Pons (tissue), 1 donor: ENCODE measurements at places on chromosomes 11 and 22.

DNA sequence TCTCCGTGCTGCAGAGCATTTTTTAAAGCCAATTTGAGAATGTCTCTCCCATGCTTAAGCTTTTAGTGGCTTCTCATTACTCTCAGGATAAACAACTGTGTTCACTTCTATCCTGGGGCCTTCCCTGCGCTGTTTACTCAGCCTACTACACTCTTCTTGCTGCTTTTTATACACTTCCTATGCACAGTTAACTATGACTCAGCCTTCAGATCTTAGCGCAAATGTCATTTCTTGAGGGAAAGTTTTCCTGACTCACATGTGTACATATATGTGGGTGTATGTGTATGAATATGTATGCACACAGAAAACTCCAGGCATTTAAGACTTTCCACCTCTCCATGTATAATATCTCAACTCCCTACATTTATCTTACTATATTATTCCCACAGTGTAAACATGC is 9.8 kb downstream of the THAP12 start:
- DNase-seq, result no peak

DNA sequence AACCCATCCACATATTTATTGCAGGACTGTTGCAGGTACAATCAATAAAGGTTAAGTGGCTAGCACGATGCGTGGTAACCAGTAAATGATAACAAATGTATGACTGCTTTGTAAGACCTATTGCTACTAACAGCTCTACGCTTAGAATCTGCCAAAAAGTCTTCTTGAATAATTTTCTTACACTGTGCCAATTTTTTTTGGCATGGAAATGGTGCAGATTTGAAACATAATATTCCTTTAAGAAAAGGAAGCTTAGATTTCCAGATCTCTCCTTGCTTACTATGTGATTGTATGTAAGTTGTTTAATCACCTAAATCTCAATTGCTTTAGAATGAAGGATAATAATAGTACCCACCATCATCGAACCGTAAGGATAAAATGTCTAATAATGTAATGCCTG is 192.0 kb downstream of the LRRC4C start:
- no peak for DNase-seq

- DNase-seq, result no peak
These were observed 687.2 kb downstream of the TBC1D22A start for GRCh38 chr22:47449508-47450270.

- DNase-seq, result no peak
These were observed 428.5 kb downstream of the METTL15 start for GRCh38 chr11:28536504-28537267.

DNA sequence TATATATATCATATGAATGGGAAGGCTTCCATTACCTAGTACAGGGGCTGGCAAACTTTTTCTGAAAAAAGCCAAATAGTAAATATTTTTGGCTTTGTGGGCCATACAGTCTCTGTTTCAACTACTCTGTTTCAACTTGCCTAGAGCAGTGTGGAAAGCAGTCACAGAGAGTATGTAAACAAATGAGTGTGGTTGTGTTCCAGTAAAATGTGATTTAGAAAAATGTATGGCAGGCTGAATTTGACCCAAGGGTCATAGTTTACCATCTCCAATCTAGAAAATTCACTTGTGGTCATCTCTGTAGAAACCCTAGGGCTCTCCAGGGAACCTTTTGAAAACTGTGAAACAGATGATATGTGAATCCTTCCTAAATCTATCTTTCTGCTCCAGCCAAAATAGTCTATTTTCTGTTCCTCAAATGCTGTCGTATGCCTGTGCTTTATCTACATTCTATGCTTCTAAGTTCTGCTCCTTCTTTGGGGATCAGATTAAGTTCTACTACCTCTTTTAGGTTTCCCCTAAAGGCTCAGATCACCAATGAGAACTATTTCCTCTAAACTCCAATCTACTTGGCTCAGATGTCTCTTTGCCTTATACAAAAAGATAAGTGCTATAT is 356.2 kb downstream of the METTL15 start:
- DNase-seq, result peak; percentile 24

GRCh38 chr11:115585361-115586024 is 81.3 kb upstream of the CADM1 start:
- DNase-seq, result no peak

GRCh38 chr11:133902506-133902905 is 54.3 kb downstream of the IGSF9B start:
- DNase-seq, result no peak

- DNase-seq, result no peak
These were observed 141.5 kb upstream of the MTMR2 start for GRCh38 chr11:96065379-96065778.

- no peak for DNase-seq
These were observed 106.4 kb downstream of the MIAT start for GRCh38 chr22:26763633-26764361.

- DNase-seq, result no peak
These were observed 103.0 kb downstream of the KCNQ1 start for GRCh38 chr11:2547806-2548205.

DNA sequence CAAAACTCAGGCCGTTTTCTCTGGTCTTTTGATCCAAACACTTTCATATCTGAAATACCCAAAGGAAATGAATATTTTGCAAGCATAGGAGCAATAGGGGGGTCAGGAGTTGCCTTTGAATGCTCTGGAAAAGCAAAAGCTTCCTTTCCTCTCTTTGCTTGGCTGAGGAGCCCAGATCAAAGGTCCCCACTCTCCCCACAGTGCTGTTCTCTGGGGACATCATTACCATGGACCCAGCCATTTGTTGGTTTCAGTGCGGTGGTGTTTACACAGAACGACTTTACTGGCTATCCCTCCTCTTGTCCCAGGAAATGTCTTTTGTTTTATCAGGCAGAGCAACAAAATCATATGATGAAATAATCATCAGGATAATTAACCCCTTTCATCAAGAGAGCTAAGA is 1089.1 kb downstream of the TBC1D22A start:
- no peak for DNase-seq

DNA sequence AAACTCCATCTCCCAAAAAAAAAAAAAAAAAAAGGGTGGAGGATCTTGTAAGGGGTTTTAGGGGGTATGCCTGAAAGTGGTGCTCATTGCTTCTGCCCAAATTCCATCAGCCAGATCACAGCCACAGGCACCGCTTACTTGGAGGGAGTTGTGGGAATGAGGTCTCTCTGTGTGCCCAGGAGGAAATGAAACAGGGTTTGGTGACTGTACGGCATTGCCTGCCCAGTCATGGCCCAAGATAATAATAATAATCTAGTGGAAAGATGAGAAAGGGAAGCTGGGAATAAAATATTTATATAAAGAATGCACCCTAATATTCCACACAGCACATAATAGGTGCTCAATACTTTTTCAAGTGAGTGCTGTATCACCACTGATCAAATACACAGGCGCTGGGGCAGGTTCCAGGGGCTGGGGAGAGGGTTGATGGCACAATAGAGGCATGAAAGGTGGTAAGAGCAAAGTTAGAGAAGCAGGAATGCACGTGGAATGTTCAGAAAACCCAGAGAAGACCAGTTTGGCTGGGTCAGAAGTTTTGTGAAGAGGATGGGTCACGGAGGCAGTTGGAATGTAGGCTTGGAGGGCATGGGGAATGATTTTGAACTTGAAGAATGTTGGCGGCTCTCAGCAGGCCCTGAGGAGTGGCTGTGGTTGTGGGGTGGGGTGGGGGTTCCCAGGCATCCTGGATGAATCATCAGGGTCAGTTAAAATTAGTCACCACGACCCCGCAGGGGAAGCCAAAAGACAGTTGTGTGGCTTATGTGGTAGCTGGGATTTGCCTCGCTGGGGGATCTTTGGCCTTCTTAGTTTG is 12.5 kb upstream of the MB start:
- no peak for DNase-seq

GRCh38 chr11:117696540-117696939 is 100.5 kb downstream of the DSCAML1 start:
- DNase-seq, result no peak

DNA sequence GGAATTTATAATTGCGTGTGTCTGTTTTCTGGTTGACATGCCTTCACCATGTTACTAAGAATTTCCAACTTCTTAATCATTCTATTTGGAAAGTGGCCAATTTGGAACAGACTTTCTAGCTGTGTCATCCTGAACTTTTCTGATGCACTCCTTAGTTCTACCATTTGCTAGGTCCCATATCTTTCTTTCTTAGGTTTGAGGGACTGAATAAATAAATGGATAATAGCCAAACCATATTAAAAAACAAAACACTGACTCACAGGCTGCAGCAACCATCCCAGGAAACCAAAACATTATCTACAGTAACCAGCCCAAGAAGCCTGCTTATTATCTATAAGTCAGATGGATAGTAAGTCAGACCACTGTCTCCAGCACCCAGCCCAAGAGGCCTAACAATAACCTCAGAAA is 57.5 kb upstream of the PLET1 start:
- DNase-seq, result no peak

DNA sequence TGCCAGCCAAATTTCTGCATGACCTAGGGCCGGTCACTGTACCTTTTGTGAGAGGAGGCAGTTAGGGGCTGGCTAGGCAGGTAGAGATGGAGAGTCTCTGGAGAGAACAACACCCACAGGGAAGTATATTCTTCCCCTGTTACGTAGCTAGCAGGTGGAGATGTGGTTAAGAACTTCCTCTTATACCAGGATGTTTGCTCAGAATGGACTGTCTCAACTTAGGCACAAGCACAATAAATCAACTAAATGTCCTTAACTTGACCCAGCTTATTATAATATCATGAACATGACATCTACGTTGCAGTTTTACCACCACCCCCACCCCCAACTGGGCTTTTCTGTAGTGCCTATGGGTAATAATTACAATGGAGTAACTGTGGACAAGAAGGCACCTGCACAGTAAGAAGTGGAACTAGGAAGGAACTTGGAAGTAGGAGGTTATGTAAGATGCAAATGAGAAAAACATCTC is 60.7 kb upstream of the MPEG1 start:
- peak; percentile 20 for DNase-seq

DNA sequence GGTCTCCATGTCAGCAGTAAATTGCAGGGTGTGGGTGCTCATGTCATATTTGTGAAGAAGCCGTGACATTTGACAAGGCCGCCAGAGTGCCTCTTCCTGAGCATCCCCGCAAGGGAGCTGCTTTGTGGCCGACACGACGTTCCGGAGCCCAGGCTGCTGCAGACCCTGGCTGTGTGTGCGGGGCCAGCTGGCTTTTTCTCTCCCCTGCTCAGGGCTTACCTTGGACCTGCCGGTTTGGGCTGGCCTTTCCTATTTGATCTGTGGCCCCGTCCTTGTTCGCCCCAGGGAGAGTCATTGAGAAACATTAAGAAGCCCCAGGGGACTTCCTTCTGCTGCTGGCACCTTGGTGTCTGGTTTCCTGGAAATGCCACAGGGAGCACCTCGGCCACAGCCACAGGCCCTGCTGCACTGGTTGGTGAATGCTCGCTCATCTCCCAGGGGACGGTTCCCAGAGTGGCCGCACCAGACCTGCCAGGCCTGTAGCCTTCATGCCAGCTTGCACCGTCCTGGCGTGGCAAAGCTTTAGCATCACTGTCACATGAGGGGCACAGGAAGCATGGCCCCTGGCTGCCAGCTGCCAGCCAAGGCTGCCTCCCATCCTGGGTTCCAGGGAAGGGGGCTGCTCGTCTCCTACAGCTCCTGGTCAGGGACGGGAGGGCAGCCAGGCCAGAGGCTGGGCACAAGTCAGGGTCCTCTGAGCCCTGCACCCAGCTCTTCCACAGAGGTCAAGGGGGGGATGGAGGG is 5.4 kb downstream of the GRK2 start:
- DNase-seq, result no peak

- DNase-seq, result no peak
These were observed 66.0 kb downstream of the RDX start for GRCh38 chr11:110230377-110230776.

- no peak for DNase-seq
These were observed 6.1 kb upstream of the WNT11 start for GRCh38 chr11:76212086-76213035.

DNA sequence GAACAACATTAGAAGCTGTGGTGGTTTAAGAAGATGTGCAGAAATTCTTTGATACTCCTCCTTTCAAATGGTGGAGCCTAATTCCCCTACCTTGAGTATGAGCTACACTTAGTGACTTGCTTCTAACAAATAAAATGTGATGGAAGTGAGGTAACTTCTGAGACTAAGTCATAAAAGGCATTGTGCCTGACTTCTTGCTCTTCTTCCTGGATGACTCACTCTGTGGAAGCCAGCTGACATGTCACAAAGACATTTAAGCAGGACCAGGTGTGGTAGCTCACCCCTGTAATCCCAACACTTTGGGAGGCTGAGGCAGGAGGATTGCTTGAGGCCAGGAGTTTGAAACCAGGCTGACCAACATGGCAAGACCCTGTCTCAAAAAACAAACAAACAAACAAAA is 3.9 kb upstream of the PLA2G3 start:
- DNase-seq, result no peak

- DNase-seq, result no peak
These were observed 33.0 kb downstream of the CHID1 start for GRCh38 chr11:877565-877964.

- no peak for DNase-seq
These were observed 41.4 kb upstream of the CLDN5 start for GRCh38 chr22:19565382-19566278.

- no peak for DNase-seq
These were observed 33.5 kb downstream of the LIF start for GRCh38 chr22:30212996-30213441.

DNA sequence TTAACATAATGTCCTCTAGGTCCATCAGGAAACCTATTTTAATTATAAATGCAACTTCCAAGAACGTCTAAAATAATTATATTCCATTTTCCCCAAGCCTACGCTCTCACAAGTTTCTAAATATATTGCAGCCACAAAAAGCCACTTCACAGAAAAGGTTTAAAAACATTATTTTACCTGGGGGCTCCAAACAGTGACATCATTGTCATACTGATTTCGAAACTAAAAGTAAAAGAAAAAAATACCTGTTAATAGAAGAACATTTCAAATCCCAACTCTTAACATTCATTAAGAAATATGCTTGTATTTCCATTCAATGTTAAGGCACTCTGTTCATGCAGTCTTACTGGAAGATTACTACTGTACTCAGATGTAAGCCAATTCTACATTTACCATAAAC is 1.4 kb downstream of the PSMA1 start:
- DNase-seq, result no peak

DNA sequence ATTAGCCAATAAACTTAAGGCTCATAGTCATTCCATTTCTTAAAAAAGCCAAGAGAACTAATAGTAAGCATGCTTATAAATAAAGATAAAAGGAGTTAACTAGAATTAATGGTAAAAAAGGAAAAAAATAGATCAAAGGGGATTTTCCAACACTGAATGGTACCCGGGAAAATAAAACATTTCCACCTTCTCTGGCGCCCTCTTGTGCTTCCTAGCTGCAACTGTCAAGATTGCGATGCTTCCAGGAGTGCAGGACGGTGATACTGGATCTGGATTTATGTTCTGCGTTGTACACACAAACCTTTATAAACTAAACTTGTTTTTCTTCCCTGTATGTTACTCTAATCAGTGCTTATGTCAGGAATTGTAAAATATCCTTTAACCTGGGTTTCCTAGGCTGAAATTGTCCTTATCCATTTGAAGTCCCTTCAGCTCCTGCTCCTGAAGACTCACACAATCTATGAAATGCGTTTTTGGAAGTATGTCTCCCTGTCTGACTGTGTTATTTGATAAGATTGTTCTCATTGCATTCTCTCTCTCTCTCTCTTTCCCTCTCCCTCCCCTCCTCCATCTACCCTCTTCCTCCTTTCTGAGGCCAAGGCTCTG is 9.6 kb upstream of the HTATIP2 start:
- DNase-seq, result no peak

- DNase-seq, result no peak
These were observed 46.8 kb downstream of the SLN start for GRCh38 chr11:107665018-107665417.
